ENCODE measurements at places on chromosomes 11 and 22. TPM values are rescaled to one million over a fixed set of nuclear protein-coding genes. Genes with fewer than 3 reads are reported as not detected.

MYO18B gene
- 156 TPM for total RNA-seq

PITPNB gene
- 42.4 TPM for total RNA-seq

DNA sequence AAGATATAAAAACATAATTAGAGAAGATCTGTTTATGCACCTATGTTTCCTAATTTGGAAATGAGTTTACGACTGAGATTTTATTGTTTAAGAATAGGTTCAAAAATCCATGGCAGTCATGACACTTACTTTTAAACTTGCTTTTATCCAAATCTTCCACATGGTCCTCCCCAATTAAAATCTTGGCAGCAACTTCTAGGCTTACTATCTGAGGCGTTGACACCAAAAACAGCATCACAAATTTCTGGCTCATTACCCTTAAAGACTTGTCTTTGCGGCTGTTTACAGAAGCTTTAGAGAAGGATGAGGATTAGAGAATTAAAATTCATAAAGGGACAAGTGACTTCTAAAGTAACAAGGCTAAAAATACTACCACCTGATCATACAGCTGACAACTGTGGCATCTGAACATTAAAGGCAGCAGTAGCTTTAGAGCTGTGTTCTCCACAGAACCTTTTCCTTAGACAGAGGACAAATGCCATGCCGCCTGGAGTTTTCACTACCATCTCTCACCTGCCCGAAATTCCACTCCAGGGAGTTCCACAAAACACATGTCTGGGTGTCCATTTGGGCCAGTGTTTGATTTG is 6.4 kb downstream of the E2F8 start:
- no peak for DNase-seq

- peak; percentile 16 for DNase-seq
Observed at GRCh38 chr11:120985718-120986569, 38.0 kb upstream of the TBCEL start.

- DNase-seq, result no peak
Observed at GRCh38 chr22:24089951-24090350, 78.8 kb downstream of the CABIN1 start.
